Stimulated activated CD8-positive, alpha-beta memory T cell treated with anti-CD3 and anti-CD28 coated beads, Interleukin-4, amount 100 ng/mL, for 1 hour (primary cell): ENCODE measurements at places on chromosomes 16 and 17.

- DNase-seq = no peak
Measured at GRCh38 chr17:13740686-13741085, 139.0 kb upstream of the HS3ST3A1 start.

DNA sequence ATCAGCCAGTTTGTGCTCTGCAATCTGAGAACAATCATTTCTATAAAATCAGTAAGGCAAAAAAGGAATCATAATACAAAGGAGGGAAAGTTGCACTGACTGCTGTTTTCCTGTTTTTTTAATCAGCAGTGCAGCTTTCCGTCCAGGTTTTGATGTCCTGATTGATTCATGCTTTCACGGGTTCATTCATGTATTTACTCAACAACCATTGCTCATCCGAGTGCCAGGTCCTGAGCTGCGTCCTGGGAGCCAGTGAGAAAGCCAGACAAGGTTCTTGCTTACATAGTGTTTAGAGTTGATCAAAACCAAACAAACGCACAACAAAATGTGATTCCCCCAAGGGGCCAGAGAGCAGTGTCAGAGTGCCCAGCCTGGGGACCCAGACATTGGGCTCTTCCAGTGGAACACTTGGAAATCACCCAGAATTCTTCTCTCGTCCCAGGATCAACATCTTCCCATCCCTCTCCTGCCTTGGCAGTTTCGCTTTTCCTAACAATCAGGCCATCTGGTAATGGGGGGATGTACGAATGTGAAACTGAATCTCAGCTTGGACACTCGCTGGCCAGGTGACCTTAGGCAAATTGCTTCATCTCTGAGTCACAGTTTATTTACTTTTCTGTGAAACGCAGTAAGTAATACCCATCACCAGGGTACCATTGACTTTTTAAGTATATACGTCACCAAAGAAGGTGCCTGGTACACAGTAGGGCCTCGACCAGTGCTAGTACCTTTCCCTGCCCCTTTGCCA is 13.3 kb upstream of the C1QL1 start:
- no peak for DNase-seq

DNA sequence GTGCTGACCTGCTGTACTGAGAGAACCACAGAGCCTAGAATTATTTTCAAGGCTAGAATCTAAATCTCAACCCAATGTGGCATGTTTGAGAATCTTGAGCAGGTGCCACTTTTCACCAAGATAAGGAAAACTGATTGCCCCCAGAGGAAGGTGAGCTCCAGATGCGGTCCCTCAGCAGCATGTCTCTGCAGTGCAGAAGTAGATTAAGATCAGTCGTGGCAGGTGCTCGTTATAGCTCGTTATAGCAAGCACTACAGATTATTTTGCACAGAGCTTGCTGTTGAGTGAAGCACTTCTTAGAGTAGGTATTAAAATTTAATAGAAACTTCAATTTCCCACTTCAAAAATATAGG is 176.0 kb downstream of the AATF start:
- no peak for DNase-seq

DNA sequence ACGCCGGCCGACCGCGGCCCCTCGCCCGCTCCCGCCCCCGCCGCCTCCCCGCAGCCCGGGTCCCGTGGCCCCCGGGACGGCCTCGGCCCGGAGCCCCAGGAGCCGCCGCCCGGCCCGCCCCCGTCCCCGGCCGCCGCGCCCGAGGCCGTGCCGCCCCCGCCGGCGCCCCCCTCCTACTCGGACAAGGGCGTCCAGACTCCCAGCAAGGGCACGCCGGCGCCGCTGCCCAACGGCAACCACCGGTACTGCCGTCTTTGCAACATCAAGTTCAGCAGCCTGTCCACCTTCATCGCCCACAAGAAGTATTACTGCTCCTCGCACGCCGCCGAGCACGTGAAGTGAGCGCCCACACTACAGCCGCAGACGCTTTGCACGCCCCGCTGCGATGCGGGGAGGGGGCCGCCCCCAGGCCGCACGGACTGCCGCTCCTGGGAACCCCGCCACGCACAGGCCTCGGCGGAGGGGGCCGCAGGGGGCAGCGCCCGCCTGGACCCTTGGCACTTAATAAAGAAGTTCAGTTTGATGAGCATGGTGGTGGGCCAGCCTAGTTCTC is 35.5 kb upstream of the ZC3H18 start:
- DNase-seq = no peak

GRCh38 chr17:61284746-61285145 is 114.9 kb upstream of the TBX2 start:
- no peak for DNase-seq

DNA sequence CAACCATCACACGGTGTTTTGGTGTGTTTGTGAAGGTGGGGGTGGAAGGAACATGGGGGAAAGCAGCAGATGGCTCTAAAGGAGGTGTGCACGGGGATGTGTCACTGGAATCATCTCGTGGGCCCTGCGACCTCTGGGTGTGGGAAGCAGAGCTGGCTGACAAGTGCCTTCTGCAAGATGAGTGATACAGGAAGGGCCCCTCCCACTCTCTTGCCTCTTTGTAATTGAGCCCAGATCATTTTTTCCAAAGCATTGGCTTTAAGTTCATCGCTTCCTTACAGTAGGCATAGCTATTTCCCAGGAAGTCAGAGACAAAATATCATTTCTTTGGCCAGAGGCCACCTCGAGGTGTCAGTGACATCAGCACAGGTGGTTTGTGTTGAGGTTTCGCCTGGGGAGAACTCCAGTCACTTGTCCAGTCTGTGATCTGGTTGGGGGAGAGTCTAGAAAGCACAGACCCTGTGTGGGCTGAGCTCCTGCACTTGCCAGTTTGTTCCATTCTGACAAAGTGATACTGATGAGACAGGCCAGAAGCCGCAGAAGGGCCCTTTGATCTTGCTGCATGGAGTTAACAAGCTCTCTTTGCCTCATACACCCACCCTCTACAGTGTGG is 20.6 kb upstream of the SNTB2 start:
- DNase-seq = peak; percentile 8

DNA sequence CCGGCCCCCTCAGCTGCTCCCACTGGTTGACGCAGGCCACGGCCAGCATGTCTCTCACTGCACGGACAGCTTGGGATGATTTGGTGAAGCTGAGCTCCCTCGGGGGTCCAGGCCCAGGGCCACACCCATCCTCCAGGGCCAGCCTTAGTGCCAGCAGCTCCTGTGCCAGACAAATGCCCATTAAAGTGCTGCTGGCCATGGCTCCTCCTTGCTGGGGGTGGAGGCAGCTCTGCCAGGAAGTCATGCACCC is 2.5 kb downstream of the TRIM47 start:
- no peak for DNase-seq

GRCh38 chr17:46020023-46020761 is 21.1 kb downstream of the STH start:
- DNase-seq = peak; percentile 33

DNA sequence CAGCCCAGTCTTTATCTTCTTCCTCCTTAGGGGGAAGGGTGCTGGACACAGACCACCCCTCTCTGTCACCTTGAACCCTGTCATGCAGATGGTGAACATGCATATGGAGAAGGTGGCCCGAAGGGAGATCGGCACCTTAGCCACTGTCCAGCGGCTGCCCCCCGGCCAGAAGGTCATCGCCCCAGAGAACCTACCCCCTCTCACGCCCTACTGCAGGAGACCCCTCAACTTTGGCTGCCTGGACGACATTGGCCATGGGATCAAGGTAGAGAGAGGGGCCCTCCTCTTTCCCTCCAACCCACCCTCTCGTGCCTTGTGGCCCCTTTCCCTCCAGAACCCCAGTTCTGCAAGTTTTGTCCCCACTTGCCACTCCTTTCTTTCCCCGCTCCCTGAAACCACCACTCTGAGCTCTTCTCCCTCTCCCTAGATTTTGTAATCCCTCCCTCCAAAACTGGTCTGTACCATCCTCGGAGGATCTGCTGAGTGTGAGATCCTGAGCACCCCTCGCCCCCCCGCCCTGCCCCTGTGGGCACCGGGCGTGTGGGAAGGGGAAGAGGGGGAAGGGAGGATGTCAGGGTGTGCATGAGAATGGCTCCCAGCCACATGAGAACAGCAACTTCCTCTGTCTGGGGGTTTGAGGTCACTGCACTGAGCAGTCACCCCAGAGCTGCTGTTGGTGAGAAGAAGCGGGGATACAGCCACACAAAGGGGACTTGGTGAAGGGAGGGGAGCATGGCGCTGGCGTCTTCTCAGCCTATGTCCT is 7.3 kb downstream of the ABI3 start:
- DNase-seq = no peak

DNA sequence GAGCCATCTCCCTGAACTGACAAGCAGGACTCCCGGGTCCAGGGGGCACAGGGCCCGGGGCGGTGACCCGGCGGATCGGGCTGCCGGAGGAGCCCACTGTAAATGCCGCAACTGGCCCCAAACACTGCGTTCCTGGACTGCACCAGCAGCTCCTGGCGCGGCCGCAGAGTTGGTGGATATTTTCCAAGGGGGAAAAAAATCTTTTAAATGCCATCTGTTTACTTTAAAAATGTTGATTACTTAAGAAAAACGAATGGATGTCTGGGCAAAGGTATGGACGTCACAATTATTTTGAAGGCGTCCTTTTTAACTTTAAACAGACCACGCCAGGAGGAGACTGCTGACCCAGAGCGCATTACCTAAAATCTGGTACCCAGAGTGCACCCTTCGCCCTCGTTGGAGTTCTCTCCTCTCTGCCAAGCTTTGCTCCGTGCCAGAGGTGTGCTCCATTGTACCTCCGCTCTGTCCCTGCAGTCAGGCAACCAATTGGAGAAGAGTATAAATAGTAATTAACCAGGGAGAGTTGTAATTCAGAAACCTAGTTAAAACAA is 3.4 kb downstream of the HS3ST3B1 start:
- no peak for DNase-seq

DNA sequence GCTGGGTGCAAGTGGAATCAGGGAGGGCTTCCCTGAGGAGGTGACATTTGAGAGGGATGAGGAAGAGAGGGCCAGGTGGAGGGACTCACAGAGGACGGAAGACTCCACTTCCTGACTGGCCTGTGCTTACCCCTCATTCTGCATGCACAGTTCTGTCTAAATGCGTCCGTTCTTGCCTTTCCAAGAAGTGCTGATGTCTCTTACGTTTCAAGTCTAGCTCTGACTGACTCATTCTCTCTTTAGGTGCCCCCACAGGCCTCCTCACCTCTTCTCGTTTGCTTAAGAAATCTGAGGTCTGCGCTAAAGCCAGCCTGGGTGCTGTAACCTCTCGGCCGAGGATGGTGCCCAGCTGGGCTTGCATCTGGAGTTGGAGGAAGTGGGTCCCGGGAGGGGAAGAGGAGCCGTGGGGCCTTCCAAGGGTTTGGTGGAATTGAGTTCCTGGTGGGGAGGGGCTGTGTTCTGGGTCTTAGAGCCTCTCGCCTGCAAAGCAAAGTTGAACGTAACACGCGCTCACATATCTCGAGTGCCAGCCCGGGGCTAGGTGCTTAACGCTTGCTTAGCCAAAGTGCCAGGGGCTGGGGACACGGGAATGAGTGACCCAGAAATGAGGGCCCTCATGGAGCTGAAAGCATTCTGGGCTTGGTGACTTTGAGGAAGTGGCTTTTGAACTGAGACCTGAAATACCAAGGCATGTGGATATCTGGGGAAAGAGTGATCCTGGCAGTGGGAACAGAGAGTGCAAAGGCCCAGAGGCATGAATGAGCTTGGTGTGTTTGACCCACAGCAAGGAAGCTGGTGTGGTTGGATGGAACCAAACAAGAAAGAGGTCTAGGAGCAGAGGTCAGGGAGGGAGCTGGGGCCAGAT is 4.8 kb downstream of the IL4R start:
- no peak for DNase-seq

DNA sequence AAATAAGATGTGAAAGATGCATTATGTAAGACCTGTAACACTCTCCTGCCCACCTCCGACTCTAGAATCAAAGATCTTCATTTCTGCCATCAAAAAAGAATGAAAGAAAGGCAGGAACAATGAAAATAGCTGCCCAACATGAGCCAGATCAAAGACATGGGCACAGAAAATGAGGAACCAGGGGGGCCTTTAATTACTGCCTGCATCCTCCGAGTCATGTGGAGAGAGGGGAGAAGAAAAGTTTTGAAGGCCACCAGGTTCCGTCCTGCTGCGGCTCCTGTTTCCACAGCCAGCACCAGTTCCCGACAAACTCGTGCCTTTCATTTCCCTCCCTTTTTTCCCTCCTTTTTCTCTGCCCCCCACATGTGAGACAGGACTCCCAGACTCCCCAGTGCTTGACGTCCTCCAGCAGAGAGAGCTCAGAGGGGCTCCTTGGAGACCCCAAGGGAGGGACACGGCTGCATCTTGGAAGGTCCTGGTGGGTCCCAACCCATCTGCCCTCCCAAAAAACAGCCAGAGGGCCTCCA is 168.4 kb downstream of the ZNF423 start:
- no peak for DNase-seq

- no peak for DNase-seq
Measured at GRCh38 chr17:74842599-74843351, 16.9 kb downstream of the GRIN2C start.

GRCh38 chr16:75567911-75568310 is 1.7 kb downstream of the GABARAPL2 start:
- no peak for DNase-seq

- DNase-seq = no peak
Measured at GRCh38 chr16:50644729-50645128, 36.4 kb downstream of the SNX20 start.
